ENCODE measurements at places on chromosomes 16 and 17. TPM values are rescaled to one million over a fixed set of nuclear protein-coding genes. Genes with fewer than 3 reads are reported as not detected.
A peak's percentile ranks its signal among the peaks of the same experiment; 100 is the strongest.

Gene MYH1
- total RNA-seq = not detected

Gene GAST
- not detected for total RNA-seq

Gene SGCA
- total RNA-seq = 2.6 TPM

Gene SMPD3
- total RNA-seq = 15.4 TPM

Gene PARN
- 33.3 TPM for total RNA-seq

Gene HLF
- 13.4 TPM for total RNA-seq

Gene TTYH2
- total RNA-seq = 4.2 TPM

Gene ECI1
- 63.8 TPM for total RNA-seq

Gene NR1D1
- total RNA-seq = 10.5 TPM

Gene GJC1
- 4.6 TPM for total RNA-seq

Gene GAS2L2
- total RNA-seq = 0.29 TPM

Gene PSKH1
- 17.3 TPM for total RNA-seq

Gene ARL4D
- 15.4 TPM for total RNA-seq

DNA sequence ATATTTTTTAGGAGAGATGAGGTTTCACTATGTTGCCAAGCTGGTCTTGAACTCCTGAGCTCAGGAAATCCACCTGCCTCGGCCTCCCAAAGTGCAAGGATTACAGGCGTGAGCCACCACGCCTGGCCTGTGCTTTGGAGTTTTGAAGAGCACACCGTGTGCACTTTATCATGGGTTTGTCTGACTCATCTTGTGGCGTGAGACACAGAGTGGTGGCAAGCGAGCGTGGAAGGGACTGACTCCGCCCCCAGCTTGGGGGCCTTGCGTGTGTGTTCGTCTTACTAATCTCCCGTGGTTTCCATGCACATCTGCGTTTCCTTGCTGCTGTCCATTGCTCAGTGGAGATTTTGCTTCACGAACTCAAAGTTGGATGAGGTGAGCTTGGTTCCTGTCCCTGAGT is 22.9 kb downstream of the CRAMP1 start:
- no peak for DNase-seq

- H3K27me3 ChIP-seq = peaks cover 16% of the 10 kb centered on the region
- no peak for DNase-seq
- no peak overlapping the region for H3K27ac ChIP-seq
- no peaks in the 10 kb centered on the region for H3K4me1 ChIP-seq
- H3K36me3 ChIP-seq = no peaks in the 10 kb centered on the region
- no peak overlapping the region for H3K4me3 ChIP-seq
Observed at GRCh38 chr17:48394821-48395220, 35.2 kb downstream of the SKAP1 start.

DNA sequence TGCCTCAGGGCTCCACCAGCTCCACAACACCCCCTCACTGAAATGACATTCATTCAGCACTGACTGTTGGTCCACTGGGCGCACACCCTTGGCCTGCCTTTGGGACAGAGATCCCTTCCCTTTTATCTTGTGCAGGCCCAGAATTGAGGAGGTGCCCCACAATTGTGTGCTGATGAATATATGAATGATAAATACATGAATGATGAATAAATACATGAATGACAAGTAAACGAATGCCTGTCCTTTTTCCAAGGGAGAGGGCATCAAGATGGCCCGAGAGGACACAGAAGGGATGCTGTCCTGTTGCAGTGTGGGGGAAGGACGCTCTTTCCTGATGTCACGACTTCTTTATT is 5.7 kb downstream of the CCR7 start:
- H3K36me3 ChIP-seq = no peaks in the 10 kb centered on the region
- no peak overlapping the region for H3K4me3 ChIP-seq
- no peak for DNase-seq
- peak overlapping the region; percentile 97 for H3K27ac ChIP-seq
- no peaks in the 10 kb centered on the region for H3K27me3 ChIP-seq
- H3K4me1 ChIP-seq = peaks cover 8% of the 10 kb centered on the region

- H3K36me3 ChIP-seq = no peaks in the 10 kb centered on the region
- DNase-seq = no peak
- H3K27me3 ChIP-seq = peaks cover 18% of the 10 kb centered on the region
- peak overlapping the region; percentile 86 for H3K27ac ChIP-seq
- no peak overlapping the region for H3K4me3 ChIP-seq
Observed at GRCh38 chr17:4505187-4505586, 6.5 kb downstream of the SPNS2 start.

DNA sequence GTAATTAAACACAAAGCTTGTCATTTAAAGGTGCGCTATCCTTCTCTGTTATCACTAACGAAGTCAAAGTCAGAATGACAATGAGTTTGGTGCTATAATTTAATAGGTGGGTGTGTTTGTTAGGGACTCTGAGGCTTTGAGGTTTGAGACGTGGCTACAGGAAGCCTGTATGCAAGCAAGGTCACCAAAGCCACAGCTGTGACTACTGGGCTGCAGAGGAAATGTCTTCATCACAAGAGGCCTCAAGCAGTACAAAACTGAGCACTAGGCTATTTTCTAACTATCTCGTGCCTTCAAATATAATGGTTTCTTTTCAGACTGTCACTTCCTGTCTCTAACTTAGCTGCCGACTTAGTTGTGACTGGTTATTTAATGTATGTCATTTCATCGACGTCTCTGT is 141.2 kb downstream of the AATF start:
- no peak overlapping the region for H3K4me3 ChIP-seq
- no peaks in the 10 kb centered on the region for H3K27me3 ChIP-seq
- no peak for DNase-seq
- H3K27ac ChIP-seq = no peak overlapping the region
- no peaks in the 10 kb centered on the region for H3K36me3 ChIP-seq

GRCh38 chr16:85927959-85928358 is 29.0 kb downstream of the IRF8 start:
- no peak overlapping the region for H3K27ac ChIP-seq
- no peaks in the 10 kb centered on the region for H3K36me3 ChIP-seq
- no peak overlapping the region for H3K4me3 ChIP-seq
- DNase-seq = no peak

- no peaks in the 10 kb centered on the region for H3K27me3 ChIP-seq
- H3K36me3 ChIP-seq = no peaks in the 10 kb centered on the region
- no peak for DNase-seq
Observed at GRCh38 chr16:80319181-80319580, 221.6 kb upstream of the DYNLRB2 start.

DNA sequence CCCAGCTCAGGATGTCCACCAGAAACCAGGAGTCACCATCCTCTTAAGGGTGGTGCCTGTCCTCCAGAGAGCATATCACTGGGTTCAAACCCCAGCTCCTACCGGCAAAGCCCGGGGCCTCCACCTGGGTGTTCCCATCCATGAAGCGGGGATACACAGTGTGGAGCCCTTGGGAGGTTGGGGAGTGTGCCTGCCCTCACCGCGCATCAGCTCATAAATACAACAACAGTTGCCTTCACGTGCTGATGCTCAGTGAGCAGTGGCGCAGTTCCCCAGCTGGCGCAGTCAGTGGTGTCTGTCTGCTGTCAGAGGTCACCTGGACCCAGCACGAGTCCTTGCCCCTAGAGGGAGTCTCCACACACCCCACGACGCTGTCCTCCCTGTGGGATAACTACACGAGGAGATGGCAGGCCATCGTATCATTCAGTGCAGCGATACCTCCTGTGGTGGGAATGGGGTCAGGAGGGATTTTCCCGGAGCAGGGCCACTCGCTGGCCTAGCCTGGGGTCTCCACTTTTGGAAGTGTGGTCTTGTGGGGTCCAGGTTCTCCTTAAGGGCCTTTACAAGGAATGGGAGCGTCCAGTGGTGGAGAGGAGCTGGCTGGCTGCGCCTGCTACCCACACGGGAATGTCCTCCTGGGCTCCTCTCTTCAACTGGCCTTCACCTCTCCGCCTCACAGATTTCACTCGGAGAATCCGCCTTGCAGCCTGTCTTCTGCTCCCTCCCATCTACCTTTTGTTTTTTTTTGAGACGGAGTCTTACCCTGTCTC is 2.3 kb upstream of the ELOB start:
- H3K27ac ChIP-seq = peak overlapping the region; percentile 100
- no peak overlapping the region for H3K4me3 ChIP-seq
- H3K36me3 ChIP-seq = no peaks in the 10 kb centered on the region
- peak; percentile 46 for DNase-seq
- H3K4me1 ChIP-seq = peaks cover 19% of the 10 kb centered on the region
- no peaks in the 10 kb centered on the region for H3K27me3 ChIP-seq

DNA sequence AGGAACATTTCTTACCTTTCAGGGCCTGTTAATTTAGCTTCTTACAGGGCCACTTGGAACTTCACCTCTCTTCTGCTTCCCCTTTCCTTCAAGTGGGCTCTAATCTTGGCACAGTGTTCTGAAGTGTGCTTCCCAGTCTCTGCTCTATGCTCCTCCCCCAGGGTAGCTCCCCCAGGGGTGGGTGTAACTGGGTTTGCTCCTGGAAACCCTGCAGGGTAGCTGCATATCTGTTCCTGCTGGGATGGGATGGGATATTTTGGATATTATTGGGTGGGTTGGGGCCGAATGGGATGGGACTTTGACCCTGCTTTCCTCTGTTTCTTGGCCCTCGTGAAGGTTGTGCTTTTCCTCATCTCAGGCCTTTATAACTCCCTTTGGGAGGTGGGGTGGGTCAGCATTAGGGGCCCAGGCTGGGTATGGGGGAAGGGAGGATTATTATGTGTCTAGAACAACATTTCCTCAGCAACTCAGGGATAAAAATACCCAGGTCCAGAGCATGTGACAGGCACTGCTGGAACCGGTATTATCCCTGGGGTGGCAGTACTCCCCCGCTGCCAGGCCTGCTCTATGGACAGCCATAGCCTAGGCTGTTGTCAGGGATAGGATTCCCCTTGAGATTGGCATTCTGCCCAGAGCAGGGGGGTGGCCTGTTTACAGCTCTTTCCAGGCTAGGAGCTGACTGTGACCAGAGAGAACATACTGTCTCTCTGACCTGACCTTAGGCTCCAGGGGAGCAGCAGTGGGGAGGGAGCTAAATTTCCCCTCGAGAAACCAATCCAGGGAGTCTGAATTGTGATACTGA is 5.0 kb downstream of the NFE2L1 start:
- H3K36me3 ChIP-seq = no peaks in the 10 kb centered on the region
- peak overlapping the region; percentile 92 for H3K27ac ChIP-seq
- no peak for DNase-seq
- H3K4me1 ChIP-seq = peaks cover 37% of the 10 kb centered on the region

GRCh38 chr16:17939723-17940122 is 396.8 kb downstream of the NPIPA8 start:
- H3K27ac ChIP-seq = no peak overlapping the region
- H3K36me3 ChIP-seq = no peaks in the 10 kb centered on the region
- no peak for DNase-seq
- no peak overlapping the region for H3K4me3 ChIP-seq

- DNase-seq = no peak
- no peaks in the 10 kb centered on the region for H3K4me1 ChIP-seq
- H3K4me3 ChIP-seq = no peak overlapping the region
Observed at GRCh38 chr17:3972281-3972731, 8.1 kb upstream of the ATP2A3 start.

GRCh38 chr17:58391302-58391984 is 25.9 kb downstream of the RNF43 start:
- H3K27ac ChIP-seq = peak overlapping the region; percentile 40
- peak; percentile 85 for DNase-seq
- H3K4me1 ChIP-seq = no peaks in the 10 kb centered on the region
- H3K4me3 ChIP-seq = no peak overlapping the region
- H3K36me3 ChIP-seq = no peaks in the 10 kb centered on the region
- no peaks in the 10 kb centered on the region for H3K27me3 ChIP-seq

DNA sequence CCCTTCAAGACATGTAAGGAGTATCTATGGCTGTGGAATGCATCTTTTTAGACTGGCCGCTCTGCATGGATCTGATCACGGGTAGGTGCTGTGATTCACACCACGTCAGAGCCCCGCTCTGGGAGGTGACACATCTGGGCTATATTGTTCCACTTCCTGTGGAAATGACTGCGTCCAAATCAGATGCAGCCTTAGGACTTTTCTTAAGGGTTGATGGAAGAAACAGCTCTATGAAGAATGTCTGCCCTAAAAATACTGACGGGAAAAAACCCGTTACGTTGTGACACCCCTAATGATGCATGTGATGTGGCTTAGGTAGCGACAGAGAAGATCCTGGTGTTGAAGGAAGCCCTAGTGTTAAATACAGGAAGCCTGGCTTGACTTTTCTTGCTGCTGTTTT is 12.2 kb downstream of the BANP start:
- H3K4me1 ChIP-seq = peaks cover 5% of the 10 kb centered on the region
- H3K4me3 ChIP-seq = no peak overlapping the region
- H3K27ac ChIP-seq = peak overlapping the region; percentile 23
- no peaks in the 10 kb centered on the region for H3K27me3 ChIP-seq
- no peak for DNase-seq
- H3K36me3 ChIP-seq = no peaks in the 10 kb centered on the region

DNA sequence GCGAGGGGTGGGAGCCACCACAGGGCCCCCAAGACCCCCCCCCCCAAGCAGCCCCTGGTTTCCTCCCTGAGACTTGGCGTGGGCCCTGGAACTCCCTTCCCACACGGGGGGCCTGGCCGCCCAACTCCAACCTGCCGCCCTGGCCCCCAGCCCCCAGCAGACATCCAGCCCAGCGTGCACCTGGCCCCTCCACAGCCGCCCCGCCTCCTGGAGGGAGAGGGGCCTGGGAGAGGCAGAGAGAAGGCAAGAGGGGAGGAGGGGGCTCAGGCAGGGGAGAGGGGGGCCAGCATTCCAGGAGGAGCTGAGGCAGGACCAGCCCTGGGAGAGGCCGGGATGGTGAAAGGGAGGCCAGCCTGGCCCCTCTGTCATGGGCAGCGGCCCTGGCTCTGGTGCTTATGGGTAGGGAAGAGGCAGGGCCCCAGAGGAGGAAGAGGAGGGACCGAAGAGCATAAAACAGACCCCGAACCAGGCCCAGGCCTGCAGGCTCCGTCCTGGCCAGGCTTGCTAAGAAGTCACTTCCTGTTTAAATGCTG is 16.7 kb downstream of the IL34 start:
- peaks cover 7% of the 10 kb centered on the region for H3K4me1 ChIP-seq
- no peak overlapping the region for H3K4me3 ChIP-seq
- no peaks in the 10 kb centered on the region for H3K27me3 ChIP-seq
- H3K36me3 ChIP-seq = peaks cover 16% of the 10 kb centered on the region
- DNase-seq = no peak

DNA sequence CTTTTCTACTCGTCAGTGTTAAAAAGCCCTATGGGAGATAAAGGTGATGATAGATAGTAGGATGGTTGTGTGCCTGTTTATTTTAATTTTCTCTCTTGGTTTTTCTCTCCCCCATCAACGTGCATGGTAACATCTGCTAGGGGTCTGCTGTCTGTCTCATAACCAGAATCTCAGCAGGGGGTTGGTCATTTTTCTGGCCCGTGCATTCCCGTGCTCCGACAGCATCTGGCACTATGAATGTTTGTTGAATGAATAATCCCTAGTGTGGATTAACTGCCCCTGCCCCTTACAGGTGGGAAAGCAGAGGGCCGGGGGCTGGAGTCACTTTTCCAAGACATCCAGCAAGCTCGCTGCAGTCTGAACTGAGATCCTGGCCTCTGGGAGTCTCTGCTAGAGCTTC is 6.3 kb downstream of the CA5A start:
- no peaks in the 10 kb centered on the region for H3K36me3 ChIP-seq
- DNase-seq = no peak
- no peak overlapping the region for H3K27ac ChIP-seq
- H3K4me3 ChIP-seq = no peak overlapping the region

Measured in breast epithelium (tissue), 4 donors.